Mucosa of gallbladder (tissue), 1 donor: ENCODE measurements at places on chromosomes 3 and 15. TPM values are rescaled to one million over a fixed set of nuclear protein-coding genes. Genes with fewer than 3 reads are reported as not detected.

- DNase-seq = no peak
These were observed 55.2 kb downstream of the PLD1 start for GRCh38 chr3:171755015-171755589.

DNA sequence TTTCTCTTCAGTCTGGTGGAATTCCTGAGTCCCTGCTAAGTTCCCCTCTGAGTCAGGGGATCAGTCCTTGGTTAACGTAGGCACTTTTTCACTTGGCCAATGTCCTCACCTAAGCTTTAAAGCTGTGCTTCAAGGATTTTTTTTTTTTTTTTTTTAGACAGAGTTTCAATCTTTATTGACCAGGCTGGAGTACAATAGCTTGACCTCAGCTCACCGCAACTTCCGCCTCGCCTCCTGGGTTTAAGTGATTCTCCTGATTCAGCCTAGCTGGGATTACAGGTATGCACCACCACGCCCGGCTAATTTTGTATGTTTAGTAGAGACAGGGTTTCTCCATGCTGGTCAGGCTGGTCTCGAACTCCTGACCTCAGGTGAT is 220.3 kb downstream of the STT3B start:
- DNase-seq = no peak

The CCDC39 gene
- not detected for total RNA-seq

The PP2D1 gene
- not detected for total RNA-seq

- DNase-seq = no peak
These were observed 112.1 kb upstream of the THBS1 start for GRCh38 chr15:39468828-39469227.

DNA sequence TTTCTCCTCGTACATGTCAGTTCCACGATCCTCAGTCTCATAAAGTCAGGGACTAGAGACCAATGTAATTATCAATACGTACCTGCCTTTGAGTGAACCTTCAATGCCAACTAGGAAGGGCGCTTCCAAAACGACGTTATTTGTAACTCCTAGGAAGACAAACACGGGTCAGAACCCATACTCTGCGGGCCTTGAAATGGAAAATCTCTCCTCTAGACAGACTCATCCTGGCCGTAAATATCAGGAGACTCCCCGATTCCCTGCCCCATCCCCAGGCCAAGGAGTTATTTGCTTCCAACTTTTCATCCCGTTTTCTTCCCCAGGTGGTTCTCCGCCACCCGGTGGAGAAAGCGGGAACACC is 578 bp downstream of the OIP5 start:
- DNase-seq = peak; percentile 60

DNA sequence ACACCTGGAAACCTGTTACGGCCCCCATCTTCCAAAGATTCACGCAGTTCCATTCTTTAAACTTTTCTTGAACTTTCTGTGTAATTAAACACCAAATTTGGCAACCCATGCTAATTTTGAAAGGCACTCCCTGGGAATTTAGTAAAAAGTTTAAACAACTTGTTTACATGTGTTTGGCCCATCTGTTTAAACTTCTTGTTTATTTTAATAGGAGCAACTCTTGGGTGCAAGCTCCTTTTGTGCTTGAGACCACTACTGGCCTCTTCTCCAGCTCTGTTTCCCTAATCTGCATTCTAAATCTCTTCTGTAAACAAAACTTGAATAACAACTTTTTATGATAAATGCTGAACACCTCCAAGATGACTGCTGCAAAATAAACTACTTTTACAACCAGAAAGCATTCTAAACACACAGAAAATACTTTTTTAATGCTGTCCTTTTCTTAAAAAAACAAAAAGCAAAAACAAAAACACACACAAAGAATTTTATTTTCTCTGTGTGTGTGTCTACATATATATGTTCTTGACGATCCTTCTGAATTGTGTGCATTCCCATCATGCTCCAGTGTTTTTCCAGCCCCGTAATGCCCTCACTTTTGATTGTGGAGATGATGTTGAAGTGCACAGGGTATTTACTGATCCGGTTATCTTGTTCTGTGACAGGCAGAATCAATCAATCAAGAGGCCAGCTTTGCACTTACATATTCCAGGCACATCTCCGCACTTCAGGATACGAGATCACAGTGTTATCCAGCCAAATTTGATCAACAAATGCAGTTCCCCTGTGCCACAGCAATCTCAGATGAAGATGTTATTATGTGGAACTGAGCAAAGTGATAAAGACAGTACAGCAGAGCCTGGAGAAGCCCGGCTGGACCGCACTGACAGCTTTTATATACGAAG is 416.9 kb downstream of the FOXP1 start:
- no peak for DNase-seq

The LRRC31 gene
- 2.9 TPM for total RNA-seq

The CCDC66 gene
- total RNA-seq = 20.6 TPM

- no peak for DNase-seq
These were observed 152.4 kb downstream of the EBLN2 start for GRCh38 chr3:73213896-73214295.

- no peak for DNase-seq
These were observed 113.4 kb downstream of the FBLN2 start for GRCh38 chr3:13662238-13662847.

GRCh38 chr15:98724048-98724447 is 75.7 kb downstream of the IGF1R start:
- no peak for DNase-seq

GRCh38 chr15:48862705-48863104 is 15.2 kb upstream of the EID1 start:
- no peak for DNase-seq

GRCh38 chr3:48441940-48442339 is 1.9 kb downstream of the TMA7 start:
- DNase-seq = no peak

GRCh38 chr15:55775316-55775715 is 32.4 kb upstream of the PRTG start:
- DNase-seq = no peak

The DNAJA4 gene
- 36.9 TPM for total RNA-seq

The UBE2E2 gene
- total RNA-seq = 45.1 TPM

- no peak for DNase-seq
These were observed 11.7 kb downstream of the LRRFIP2 start for GRCh38 chr3:37162501-37163245.

GRCh38 chr3:54917174-54917573 is 10.7 kb downstream of the LRTM1 start:
- DNase-seq = no peak

DNA sequence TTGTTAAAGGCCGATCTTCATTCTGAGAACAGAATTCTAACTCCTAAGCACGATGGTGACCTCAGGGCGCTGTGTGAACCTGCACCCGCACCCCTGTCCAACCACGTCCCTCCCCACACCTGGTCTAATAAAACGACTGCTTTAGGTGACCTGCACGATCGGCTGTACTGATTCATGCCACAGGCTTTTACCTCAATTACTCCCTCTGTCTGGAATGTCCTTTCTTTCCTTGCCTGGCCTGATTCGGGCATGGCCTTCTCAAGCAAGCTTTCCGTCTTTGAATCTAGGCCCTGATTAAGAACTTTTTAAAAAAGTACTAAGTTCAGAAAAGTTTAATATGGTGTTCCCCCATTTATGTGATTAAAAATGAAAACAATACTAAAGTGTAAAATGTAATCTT is 842 bp upstream of the U2SURP start:
- no peak for DNase-seq

The SRGAP3 gene
- 7.8 TPM for total RNA-seq

DNA sequence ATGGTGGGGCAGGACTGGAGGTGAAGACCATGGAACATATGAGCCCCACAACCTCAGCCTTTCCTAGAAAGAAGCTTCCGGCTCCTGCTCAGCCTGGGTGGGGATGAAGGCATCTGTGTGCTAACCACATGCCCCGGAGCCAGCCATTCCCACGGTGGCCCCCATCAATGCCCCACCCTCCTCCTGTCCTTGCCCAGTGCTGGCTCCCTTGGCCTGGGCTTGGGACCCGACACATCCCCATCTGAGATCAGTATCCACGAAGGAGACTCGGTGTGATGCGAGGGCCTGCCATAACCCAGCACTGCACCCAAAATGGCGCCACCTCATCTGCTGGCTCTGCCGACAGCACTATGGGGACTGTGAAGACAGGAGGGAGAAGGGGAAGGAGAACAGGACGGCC is 16.5 kb upstream of the PLXND1 start:
- no peak for DNase-seq

The GASK1A gene
- 19.2 TPM for total RNA-seq

The TUSC7 gene
- total RNA-seq = not detected

GRCh38 chr3:101074518-101074917 is 81.3 kb upstream of the ABI3BP start:
- no peak for DNase-seq

- DNase-seq = no peak
These were observed 7.3 kb downstream of the CCDC71 start for GRCh38 chr3:49158792-49159191.

- DNase-seq = no peak
These were observed 90.5 kb downstream of the CHRNA7 start for GRCh38 chr15:32120577-32121383.

GRCh38 chr3:42119561-42120355 is 28.6 kb downstream of the TRAK1 start:
- no peak for DNase-seq

The ACTC1 gene
- total RNA-seq = 40.5 TPM

The RASL12 gene
- 17.5 TPM for total RNA-seq

GRCh38 chr15:90482124-90483011 is 47.4 kb upstream of the CRTC3 start:
- peak; percentile 51 for DNase-seq

- no peak for DNase-seq
These were observed 67.8 kb upstream of the ZBED2 start for GRCh38 chr3:111662907-111663306.

DNA sequence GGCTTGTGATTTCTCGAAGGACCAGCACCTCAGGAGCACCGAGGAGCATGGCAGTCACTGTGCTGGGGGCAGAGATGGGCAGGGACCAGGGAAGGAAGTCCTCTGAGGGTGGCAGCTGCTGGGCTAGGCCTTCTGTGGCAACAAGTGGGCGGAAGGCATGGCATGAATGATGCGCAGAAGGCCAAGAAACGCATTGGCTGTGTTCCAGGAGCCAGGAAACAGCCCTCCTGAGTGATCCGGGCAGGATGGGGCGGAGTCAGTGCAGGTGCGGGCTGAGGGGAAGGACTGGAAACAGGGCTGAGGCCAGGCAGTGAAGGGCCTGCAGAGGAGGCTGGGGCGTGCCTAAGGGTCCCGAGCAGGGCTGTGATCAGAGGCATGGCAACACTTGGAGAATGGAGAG is 23.6 kb downstream of the MRPS11 start:
- no peak for DNase-seq

GRCh38 chr3:103991461-103992115 is 1375.1 kb upstream of the ALCAM start:
- DNase-seq = no peak

DNA sequence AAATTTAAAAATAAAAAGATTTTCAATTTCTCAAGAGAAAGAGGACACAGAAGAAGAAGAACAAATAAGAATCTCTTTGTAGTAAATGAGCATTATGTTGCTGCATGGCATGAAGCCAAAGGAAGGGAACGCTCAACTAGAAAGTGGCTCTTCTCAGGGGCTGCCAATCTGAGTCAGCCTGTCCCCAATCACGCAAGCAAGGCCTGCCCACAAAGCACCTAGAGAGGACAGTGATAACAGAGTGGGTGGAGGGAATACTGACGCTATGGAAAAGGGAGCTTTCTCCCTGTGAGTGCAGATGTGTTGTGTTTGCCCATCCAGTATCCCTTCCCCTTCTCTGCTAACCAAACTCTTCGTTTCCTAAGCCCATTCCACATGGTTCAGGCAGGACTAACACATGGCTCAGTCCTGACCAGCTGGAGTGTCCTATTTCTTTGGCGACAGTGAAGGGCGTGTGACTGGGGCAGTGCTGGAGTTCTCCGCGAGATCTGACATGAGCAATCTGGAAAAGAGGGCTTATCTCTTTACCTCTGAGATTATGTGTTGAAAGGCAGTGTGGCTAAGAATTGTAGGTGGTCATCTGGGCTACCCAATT is 14.2 kb downstream of the FBN1 start:
- no peak for DNase-seq

DNA sequence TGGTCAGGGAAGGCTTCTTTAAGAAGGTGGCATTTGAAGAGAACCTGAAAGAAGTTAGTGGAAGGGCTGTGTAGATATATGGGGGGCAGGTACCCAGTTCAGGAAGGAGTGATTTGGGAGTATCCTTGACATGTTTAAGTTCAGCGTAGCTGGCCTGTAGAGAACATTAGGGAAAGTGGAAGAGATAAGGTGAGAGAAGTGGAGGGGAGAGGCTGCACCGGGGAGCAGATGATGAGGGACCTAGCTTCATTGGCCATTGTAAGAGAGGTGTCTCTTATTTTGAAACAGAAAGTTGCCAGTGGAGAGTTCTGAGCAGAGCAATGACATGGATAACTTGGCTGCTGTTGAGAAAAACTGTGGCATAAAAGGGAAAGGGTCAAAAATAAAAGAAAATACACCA is 44.6 kb upstream of the MME start:
- no peak for DNase-seq

- no peak for DNase-seq
These were observed 61.7 kb downstream of the TGFBR2 start for GRCh38 chr3:30668051-30668609.

- DNase-seq = peak; percentile 18
These were observed 9.8 kb upstream of the OR5K4 start for GRCh38 chr3:98343647-98344507.

GRCh38 chr3:100047455-100048141 is 66.7 kb downstream of the FILIP1L start:
- DNase-seq = no peak

The SMAD6 gene
- 50.5 TPM for total RNA-seq

- DNase-seq = no peak
These were observed 4.3 kb upstream of the LRRC58 start for GRCh38 chr3:120353463-120353862.

DNA sequence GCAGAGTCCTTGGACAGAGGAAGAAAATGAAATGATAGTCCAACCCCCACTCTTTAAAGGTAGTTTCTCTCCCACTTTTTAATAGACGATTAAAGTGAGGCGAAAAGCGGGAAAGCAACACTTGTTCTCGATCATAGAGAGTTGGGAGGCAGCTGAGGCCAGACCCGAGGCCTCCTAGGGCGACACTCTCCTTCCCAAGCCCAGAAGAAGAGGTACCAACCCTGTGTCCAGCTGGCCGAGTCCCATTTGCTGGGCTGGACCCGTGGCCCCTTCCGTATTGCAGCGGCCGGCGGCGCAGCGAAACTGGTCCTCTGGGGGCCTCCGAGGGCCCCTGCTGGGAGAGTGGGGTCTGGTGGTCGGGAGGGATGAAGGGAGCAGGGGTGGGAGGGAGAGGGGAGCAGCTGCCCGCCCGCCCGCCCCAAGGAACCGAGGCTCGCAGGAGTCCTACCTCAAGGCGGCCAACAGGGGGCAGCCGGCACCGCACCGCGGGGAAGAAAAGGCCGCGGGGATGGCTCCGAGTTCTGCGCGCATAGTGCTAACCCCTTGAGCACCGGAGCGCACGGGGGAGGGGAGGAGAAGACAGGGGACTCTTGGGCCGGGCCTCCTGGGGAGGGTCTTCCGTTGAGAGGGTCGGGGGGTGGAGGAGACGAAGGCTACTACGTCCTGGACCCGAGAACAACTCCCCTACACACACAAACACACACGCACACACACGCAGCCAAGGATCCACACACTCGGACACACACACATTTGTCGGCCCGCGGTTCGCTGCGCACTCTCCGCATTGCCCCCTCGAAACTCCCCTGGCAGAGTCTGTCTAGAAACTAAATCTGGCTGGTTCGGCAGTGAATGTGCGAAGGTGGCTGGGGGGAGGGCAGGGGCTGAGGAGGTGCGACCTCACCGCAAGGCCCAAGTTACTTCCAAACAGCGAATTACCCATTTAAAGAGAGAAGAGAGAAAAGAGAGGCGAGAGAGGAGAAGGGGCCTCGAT is 2.0 kb downstream of the WNT5A start:
- DNase-seq = peak; percentile 68
